Activated naive CD8-positive, alpha-beta T cell treated with anti-CD3 and anti-CD28 coated beads, Interleukin-2, amount 50 U/mL, for 16 hours (primary cell): ENCODE measurements at places on chromosomes 11 and 22.

DNA sequence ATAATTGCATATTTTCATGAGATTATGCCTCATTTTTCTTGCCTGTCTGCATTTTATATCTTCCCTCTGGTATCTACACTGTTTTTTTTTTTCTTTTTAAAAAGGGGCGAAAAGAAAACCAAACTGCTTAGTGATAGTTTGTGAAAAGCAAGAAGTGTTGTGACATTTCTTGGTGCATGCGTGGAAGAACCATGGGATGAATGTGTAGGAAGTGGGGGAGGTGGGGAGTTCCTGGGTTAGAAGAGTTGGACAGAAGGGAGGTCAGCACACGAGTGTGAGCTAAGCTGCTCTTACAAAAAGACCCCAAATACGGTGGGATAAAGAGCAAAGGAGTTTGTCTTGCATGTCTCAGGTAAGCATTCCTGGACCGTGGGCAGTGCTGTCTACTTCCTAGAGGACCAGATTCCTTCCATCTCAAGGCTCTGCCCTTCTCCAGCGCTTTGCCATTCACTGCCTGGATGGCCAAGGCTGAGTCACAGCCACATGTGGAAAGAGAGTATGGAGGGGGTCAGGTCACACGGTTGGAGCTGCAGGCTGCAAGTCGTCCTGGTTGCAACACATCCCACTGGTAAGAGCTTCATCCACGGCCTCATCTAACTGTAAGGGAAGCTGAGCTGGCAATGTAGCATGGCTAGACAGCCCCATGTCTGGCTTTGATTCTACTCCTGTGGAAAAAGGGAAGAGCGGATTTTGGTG lies 300.6 kb downstream of the DDX10 start:
- no peak for DNase-seq

- no peak for DNase-seq
Measured at GRCh38 chr11:121231576-121232278, 60.8 kb upstream of the SC5D start.

DNA sequence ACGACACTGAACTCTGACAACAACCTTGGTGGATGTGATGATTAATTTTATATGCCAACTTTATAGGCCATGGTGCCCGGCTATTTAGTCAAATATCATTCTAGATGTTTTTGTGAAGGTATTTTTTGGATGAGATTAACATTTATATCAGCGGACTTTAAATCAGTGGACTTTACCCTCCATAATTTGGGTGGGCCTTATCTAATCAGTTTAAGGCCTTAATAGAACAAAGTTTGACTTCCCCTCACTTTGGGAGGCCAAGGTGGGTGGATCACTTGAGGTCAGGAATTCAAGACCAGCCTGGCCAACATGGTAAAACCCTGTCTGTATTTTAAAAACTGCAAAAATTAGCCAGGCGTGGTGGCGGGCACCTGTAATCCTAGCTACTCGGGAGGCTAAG lies 4.0 kb downstream of the PRCP start:
- no peak for DNase-seq

DNA sequence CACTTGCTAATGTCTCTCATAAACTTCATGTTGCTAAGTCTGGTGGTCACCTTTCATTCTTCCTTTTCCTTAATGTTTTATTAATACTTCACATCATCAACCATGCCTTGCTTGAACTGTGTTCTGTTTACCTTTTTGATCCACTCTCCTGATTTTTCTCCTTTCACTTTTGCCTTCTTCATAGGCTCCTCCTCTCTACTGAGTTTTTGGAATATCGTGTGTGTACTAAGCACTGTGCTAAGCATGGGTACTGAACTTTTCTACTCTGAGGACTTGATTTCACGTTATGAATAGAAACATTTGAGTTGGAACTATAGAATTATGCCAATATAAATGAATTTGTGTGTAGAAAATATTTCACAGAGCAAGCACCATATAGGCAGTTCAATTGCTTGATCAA lies 90.6 kb downstream of the ATM start:
- no peak for DNase-seq

- DNase-seq, result no peak
Measured at GRCh38 chr22:27786291-27786932, 15.1 kb downstream of the MN1 start.

GRCh38 chr11:113806406-113806805 lies 26.8 kb downstream of the CLDN25 start:
- DNase-seq, result no peak

- no peak for DNase-seq
Measured at GRCh38 chr11:954392-955153, 28.9 kb downstream of the AP2A2 start.

DNA sequence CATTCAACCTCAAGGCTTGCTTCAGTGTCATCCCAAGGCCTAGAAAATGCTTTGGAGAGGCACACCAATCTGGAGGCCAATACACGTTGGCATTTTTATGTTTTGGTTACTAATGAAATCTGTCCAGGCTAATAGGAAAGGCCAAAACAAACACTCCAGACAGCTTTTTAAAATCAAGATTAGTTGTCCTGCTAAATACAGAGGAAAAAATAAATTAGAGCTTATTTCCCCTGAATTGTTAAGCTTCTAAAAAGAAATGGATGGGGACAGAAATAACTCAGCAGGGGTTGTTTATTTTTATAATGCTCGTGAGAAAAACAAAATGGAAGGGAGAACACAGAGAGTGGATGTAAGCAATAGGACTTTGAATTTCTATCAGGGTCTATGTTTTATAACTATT lies 438.5 kb upstream of the LRRC4C start:
- DNase-seq, result no peak

DNA sequence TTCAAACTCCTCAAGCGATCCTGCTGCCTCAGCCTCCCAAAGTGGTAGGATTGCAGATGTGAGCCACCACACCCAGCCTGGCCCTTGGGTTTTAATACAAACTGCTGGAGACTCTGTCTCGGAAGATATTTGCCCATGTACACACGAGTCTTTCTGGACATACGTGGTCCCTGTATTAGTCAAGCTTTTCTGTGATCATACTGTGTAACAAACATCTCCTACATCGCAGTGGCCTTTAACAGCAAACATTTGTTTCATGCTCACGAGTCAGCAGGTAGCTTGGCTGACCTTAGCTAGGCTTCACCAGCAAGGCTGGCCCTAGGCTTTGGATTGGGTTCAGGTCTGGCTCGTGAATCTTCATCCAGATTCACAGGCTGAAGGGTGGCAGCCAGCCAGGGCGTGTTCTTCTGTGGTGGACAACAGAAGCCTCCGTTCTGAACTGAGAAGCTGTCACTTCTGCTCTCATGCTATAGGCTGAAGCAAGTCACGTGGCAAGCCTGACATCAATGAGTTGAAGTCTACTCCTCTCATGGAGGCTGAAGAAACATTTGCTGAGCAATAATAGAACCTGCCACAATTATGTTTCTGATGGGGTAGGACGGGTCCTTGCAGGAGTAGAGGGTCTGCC lies 8.8 kb downstream of the KIAA1671 start:
- DNase-seq, result no peak

DNA sequence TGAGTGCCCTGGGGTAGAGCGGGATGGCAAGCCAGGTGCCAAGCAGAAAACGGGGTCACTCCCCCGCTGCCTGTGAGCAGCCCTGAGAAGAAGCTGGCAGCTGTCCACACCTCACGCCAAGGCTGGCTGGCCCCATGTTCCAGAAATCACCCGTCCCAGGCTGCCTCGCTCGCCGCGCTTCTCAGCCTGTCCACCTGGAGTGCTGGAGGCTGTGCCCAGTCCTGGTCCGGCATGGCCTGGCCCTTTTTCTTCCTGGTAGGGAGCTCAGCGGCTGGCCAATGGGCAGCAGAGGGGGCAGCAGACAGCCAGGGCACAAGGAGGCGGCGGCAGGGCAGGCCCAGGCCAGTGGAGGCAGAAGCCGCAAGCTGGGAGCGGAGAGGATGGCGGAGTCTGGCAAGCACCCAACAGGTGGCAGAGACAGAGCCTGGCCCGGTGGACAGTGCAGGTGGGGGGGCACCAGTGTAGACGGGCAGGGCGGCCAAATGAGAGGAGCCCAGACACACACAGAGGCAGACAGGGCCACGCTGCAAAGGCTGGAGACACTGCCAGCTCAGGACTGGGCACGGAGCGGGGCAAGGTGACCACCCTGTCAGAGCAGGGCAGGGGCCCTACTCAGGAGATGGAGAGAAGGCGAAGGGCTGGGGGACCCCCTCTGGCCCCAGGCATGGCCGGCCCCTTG lies 37.2 kb upstream of the TH start:
- no peak for DNase-seq

DNA sequence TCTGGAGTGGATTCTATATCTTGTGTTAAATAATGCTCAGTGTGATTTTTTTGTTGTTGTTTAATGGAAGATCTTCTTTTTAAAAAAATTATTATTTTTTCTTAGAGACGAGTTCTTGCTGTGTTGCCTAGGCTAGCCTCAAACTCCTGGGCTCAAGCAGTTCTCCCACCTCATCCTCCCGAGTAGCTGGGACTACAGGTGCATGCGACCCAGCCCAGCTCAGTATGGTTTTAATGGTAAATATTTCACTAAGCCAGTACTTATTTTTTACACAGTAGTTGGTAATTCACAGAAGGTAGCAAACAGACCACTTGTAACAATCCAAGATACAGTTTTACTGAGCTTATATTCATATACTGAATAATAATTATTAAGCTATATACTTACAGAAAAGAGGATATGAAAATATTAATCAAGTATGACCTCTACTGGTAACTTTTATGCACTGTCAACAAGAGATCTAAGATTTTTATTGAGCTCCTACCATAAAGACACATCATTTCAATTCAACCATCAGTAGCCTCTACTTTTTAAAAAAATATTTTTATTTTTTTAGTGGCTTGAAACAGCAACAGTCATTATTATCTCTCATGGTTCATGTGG lies 6.1 kb upstream of the CD59 start:
- DNase-seq, result no peak

GRCh38 chr11:80435345-80435744 lies 994.5 kb upstream of the TENM4 start:
- DNase-seq, result no peak

DNA sequence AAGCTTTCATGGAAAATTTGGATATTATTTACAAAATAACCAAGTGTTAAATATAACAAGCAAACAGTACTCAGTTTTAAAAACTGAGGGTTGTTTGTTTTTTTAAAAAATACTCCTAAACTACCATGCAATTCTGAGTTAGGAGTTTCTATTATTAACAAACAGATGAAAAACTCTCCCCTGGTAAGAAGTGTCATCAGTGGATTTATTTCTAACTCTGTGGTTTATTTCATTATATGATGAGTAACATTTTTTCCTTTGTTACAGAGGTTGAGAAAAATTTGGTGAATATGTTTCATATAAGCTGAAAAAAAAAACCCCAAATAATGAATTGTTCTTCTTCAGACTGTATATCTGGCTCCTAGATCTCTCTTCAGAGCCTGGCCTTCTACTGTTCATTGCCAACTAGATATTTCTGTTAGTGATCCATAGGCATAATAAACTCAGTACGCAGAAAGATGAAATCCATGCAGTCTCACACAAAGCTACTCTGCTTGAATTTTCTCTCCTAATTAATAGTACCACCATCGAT lies 29.4 kb upstream of the PDE3B start:
- DNase-seq, result no peak

- DNase-seq, result no peak
Measured at GRCh38 chr11:33898957-33899356, 7.1 kb upstream of the LMO2 start.

GRCh38 chr11:2992997-2993325 lies 832 bp upstream of the NAP1L4 start:
- DNase-seq, result no peak

DNA sequence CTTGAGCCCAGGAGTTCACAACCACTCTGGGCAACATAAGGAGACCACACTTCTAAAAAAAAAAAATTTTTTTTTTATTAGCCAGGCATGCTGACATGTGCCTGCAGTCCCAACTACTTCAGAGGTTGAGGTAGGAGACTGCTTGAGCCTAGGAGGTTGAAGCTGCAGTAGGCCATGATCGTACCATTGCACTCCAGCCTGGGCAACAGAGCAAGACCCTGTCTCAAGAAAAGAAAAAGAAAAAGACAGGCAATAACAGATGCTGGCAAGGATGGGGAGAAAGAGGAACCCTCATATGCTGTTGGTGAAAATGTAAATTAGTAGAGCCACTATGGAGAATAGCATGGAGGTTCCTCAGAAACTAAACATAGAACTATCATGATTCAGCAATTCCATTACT lies 64.8 kb downstream of the PAK1 start:
- DNase-seq, result no peak

GRCh38 chr22:44369293-44369661 lies 56.5 kb upstream of the SHISAL1 start:
- no peak for DNase-seq

DNA sequence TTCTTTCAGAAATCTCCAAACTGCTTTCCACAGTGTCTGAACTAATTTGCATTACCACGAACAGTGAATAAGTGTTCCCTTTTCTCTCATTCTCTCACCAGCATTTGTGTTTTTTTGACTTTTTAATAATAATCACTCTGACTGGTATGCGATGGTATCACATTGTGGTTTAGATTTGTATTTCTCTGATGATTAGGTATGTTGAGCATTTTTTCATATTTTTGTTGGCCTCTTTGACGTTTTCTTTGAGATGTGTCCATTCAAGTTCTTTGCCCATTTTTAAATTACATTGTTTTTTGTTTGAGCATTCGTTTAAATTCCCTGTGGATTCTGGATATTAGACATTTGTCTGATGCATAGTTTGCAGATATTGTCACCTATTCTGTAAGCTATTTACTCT lies 1639.6 kb upstream of the TENM4 start:
- DNase-seq, result no peak

- no peak for DNase-seq
Measured at GRCh38 chr11:21641869-21642268, 551.0 kb upstream of the ANO5 start.

DNA sequence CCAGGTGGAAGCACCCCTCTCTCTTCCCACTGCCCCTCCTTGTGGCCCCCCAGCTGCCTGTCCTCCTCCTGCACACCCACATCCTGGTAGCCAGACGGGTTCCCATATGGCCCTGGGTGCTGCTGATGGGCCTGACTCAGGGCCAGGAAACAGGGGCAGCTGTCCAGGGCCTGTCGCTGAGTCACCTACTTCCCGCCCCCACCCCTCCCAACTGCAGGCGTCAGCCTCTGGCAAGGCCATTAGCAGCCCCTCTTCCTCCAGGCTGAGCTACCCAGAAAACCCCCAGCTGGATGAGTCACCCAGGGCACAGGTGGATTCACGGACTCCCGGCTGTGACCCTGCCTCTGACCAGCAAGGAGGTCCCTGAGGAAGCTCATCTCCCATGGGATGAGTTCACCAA lies 6.9 kb upstream of the GAL start:
- no peak for DNase-seq

- no peak for DNase-seq
Measured at GRCh38 chr11:119589001-119589400, 140.0 kb downstream of the NECTIN1 start.

- no peak for DNase-seq
Measured at GRCh38 chr11:74221816-74222215, 50.7 kb downstream of the PPME1 start.

GRCh38 chr11:35641171-35641897 lies 21.2 kb upstream of the TRIM44 start:
- no peak for DNase-seq

GRCh38 chr11:69538854-69539253 lies 57.4 kb downstream of the LINC01488 start:
- no peak for DNase-seq

- no peak for DNase-seq
Measured at GRCh38 chr11:40314327-40314726, 1145.1 kb downstream of the LRRC4C start.
